ENCODE measurements at places on chromosomes 2 and 18.

DNA sequence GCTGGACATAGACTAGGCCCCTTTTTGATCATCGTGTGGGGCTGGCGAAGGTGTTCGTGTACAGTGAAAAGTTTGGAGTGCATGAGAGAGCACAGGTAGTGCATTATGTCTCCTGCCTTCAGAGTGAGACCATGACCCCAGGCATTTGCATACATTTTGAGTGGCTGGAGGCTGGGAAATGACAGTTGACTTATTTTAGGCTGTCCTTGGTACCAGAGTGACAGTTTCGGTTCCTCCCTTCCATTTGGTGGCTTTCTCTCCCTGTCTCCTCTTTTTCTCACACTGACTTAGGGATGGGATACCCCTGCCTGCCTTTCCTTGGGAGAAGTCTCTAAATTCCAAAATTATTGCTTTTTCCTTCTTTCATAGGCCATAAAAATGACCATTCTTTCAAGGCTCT is 20.1 kb downstream of the SERPINB12 start:
- no peak for DNase-seq

GRCh38 chr18:62870643-62871042 is 155.3 kb downstream of the PHLPP1 start:
- DNase-seq = no peak

- no peak for DNase-seq
These were observed 27.5 kb downstream of the FIGN start for GRCh38 chr2:163708265-163708664.

GRCh38 chr18:58287353-58288274 is 243.6 kb downstream of the NEDD4L start:
- DNase-seq = no peak

- DNase-seq = peak; percentile 28
These were observed 53.2 kb downstream of the FAM168B start for GRCh38 chr2:131039908-131040660.

- DNase-seq = no peak
These were observed 179.9 kb downstream of the ETAA1 start for GRCh38 chr2:67576991-67577390.

- no peak for DNase-seq
These were observed 172.8 kb downstream of the ARL4C start for GRCh38 chr2:234324116-234324515.

DNA sequence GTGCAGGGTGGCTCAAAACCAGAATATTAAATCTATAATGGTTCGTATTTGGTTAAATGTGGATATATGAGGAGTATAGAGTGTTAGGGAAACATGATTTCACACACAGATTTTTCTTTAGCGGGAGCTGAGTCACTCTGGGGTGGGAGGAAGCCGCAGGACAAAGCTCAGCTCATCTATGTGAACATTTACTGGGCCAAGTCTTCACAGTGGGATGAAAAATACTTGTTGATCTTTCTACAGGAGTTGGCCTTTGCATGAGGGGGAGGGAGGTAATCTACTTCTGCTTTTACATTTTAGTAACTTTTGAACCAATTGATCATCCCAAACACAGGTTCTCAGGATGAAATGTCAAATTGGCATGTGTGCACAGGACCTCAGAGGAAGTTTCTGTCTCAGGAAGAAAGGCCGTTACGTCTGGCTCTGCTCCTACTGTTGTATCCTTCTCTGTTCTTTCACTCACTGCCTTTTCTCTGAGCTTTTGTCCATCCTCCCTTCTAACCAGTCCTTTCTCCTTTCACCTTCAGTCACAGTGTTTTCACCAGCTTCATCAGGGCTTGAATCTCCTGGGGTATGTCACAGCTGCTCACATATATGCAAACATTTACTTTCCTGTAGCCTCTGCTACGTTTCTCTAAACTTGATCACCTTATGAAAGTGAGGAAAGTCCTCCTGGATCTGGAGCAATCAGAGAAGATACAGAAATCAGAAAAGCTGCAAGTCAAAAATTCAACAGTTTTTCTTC is 943.3 kb upstream of the FANCL start:
- no peak for DNase-seq

DNA sequence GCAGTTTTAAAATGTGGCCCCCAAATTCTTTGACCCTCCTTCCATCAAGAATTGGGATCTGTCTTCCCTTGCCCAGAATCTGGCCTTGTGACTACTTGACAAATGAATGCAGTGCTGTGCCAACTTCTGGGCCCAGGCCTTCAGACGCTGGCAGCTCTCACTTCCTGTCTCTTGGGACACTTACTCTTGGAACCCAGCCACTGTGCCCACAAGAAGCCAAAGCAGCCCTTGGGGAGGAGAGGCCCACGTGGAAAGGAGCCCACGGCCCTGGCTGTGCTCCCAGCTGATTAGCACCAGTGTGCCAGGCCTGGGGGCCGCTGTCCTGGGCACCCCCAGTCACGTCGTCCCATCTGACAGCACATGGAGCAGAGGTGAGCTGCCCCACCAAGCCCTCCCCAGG is 56.6 kb downstream of the RPL37A start:
- DNase-seq = no peak

DNA sequence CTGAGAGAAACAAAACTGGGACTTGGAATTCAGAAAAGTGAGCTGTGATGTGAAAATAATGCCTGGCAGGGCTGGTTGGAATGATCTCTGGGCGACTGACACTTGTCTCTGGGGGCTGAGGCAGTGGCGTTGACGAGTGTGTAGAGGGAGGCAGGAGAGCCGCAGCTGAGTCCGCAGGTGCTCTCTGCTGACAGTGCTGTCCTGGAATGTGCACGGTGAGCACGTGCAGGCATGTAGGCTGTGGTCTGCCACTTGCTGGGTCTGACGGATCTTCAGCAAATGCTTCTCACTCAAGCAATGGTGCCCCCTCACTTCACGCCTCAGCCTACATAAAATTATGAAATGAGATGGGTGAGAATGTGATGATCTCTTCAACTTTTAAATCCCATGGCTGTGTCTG is 38.5 kb upstream of the ATP9B start:
- no peak for DNase-seq

DNA sequence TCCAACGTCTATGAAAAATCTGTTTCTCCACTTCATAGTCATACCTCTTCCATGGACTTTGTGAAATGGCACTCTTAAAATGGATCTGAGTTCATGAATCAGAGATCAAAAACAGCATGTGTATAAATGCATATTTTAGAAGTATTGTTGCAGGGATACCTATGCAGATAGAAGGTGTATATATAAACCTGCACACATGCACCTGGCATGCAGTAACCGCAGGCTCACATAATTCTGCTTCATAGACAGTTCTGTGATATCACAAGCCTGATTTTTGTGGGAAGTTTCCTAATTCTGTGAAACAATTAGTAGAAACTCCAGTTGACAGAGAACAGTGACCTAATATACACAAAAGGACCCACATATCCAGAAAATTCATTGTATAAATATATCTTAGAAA is 421.7 kb downstream of the TGIF1 start:
- DNase-seq = no peak

DNA sequence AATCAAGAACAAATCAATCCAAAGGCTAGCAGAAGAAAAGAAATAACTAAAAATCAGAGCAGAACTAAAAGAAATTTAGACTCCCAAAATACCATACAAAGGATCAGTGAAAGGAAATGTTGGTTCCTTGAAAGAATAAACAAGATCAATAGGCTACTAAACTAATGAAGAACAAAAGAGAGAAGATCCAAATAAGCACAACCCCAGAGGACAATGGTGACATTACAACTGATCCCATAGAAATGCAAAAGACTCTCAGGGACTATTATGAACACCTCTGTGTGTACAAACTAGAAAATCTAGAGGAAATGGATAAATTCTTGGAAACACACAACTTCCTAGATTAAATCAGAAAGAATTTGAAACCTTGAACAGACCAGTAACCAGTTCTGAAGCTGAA is 1186.9 kb downstream of the LRP1B start:
- no peak for DNase-seq

DNA sequence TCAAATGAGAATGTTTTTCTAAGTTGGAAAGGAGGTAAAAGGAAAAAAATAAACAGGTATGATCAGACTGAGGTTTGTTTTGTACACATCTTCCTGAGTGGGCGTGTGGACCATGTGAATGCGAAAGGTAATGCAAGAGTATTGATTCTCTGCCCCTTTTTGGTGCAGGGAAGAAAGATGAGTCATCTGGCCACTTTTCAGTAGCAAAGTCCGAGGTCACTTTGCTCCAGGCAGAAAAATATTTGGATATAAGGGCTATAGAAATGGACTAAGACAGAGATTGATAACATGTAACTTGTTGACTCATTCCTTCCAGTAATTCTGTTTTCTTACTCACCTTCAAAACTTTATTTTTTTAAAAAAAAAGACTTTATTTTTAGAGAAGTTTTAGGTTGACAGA is 130.5 kb downstream of the DSEL start:
- no peak for DNase-seq

- no peak for DNase-seq
These were observed 487.4 kb upstream of the CELF4 start for GRCh38 chr18:38052879-38053590.

GRCh38 chr2:176135035-176135440 is 5.5 kb downstream of the HOXD8 start:
- DNase-seq = no peak

- no peak for DNase-seq
These were observed 31.8 kb downstream of the METAP1D start for GRCh38 chr2:172031536-172031935.

GRCh38 chr18:77208964-77209363 is 40.7 kb upstream of the GALR1 start:
- no peak for DNase-seq

GRCh38 chr2:229620759-229621158 is 93.6 kb downstream of the DNER start:
- no peak for DNase-seq

GRCh38 chr18:26721854-26722564 is 143.5 kb downstream of the AQP4 start:
- no peak for DNase-seq

DNA sequence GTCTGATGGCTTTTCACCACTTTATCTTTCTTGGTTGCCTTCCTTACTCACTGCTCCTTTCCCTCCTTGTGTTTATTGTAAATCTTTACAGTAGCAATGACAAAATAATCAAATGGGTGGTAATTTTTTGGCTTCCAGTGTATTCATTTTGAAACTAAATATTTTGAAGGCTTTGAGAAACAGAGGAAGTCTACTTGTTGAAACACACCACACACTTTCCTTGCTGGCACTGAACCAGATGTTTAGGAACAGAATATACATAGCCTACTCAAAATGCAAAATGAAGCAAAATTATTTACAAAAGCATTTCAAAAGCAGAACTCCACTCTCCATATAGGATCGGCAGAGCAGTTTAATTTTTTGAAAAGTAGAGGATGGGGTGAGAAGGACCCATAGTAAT is 189.8 kb downstream of the LTBP1 start:
- DNase-seq = no peak

DNA sequence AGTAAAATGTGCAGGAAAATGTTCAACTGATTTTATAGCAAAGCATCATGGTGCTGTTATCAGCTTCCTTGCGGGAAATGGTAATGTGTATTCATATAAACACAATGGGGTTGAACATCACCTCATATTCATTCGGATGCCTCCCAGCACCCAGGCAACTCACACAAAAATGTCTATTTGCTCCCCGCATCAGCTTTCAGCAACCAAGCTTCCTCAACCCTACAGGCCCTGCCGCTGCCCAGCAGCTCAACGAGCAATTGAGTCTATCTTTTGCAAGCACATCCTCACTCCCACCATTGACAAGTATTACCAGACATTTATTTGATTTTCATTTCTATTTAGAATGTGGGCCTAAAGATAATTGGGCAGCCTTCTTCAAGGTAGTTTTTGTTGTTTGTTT is 2161.4 kb upstream of the PIK3C3 start:
- DNase-seq = no peak

DNA sequence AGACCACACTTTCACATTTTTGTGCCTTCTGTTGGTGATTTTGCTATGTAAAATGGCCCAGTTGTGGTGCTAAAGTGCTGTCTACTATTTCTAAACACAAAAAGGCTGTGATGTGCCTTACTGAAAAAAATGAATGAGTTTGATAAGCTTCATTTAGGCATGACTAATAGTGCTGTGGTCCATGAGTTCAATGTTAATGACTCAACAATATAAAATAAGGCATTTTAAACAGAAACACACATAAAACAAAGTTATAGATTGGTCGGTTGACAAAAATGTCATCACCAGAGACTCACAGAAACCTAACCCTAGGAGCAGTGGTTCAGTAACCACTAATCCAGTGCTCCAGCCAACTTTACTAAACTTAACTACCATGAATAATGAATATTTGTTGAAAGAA is 160.0 kb downstream of the DNAH6 start:
- no peak for DNase-seq

GRCh38 chr18:8151181-8151580 is 458.1 kb upstream of the RAB12 start:
- DNase-seq = no peak

DNA sequence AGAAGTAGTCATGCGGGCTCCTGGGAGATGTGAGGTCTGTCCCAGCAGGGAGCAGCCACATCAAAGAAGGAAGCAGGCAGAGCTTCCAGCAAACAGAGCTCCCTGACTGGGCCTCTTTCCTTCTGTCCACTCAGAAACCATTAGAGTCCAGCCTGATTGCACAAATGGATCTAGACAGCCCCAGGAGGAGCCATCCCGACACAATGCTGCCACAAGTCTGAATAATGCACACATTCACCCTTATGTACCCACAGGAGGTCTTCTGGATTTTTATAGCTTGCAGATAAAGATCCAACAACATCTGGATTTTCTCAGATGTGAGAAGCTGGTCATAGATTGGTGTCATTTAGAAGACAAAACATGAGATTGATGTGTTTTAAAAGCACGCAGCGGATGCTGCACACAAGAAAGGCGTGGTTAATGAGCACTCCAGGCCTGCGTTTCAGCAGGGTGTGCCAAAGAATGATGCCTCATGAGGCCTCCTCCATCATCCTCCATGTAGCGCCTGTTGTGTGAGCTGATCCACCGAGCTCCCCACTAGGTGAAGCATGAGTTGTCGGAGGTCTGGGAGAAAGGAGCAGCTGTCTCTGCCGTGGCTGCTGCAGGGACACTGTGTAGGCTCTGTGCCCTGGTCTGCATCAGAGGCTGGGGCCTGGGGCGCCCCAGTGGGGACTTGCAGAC is 60.6 kb downstream of the MTCL1 start:
- DNase-seq = no peak

DNA sequence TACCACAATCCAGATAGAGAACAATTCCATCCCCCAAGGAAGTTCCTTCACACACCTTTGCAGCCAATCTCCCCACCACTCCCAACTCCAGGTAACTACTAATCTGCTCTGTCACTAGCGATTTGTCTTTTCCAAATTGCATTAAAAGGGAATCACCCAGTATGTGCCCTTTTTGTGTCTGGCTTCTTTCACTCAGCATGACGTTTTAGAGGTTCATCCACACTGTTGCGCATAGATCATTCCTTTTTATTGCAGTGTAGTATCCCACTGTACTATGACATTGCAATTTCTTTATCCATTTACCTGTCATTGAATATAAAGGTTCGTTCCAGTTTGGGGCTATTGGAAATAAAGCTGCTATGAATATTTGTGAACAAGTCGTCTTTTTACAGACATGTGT is 31.6 kb downstream of the TNS1 start:
- DNase-seq = no peak

GRCh38 chr2:215503381-215503780 is 67.5 kb upstream of the FN1 start:
- DNase-seq = no peak

Data from ELF-1 (cell line).